ENCODE measurements at places on chromosomes 12 and 14. TPM values are rescaled to one million over a fixed set of nuclear protein-coding genes. Genes with fewer than 3 reads are reported as not detected.

PAN2 gene
- 36.3 TPM for total RNA-seq

SDSL gene
- 2.1 TPM for total RNA-seq

ALDH6A1 gene
- 8.6 TPM for total RNA-seq

LALBA gene
- total RNA-seq = 0.14 TPM

GLS2 gene
- total RNA-seq = 1.0 TPM

TSPAN8 gene
- total RNA-seq = 0.33 TPM

CATSPERB gene
- total RNA-seq = 0.99 TPM

GPR84 gene
- total RNA-seq = 0.57 TPM

TSHR gene
- total RNA-seq = 20.1 TPM

ARHGDIB gene
- 1,161 TPM for total RNA-seq

SOX5 gene
- total RNA-seq = 2.0 TPM

- no peaks in the 10 kb centered on the region for H3K27me3 ChIP-seq
- H3K36me3 ChIP-seq = no peaks in the 10 kb centered on the region
- H3K4me1 ChIP-seq = no peaks in the 10 kb centered on the region
Measured at GRCh38 chr12:43898474-43898873, 62.6 kb downstream of the TMEM117 start.

- DNase-seq = no peak
- H3K4me3 ChIP-seq = no peak overlapping the region
- H3K27ac ChIP-seq = no peak overlapping the region
- peaks cover 26% of the 10 kb centered on the region for H3K36me3 ChIP-seq
- peaks cover 21% of the 10 kb centered on the region for H3K4me1 ChIP-seq
- H3K27me3 ChIP-seq = no peaks in the 10 kb centered on the region
Measured at GRCh38 chr14:89957791-89958190, 2.1 kb downstream of the TDP1 start.

DNA sequence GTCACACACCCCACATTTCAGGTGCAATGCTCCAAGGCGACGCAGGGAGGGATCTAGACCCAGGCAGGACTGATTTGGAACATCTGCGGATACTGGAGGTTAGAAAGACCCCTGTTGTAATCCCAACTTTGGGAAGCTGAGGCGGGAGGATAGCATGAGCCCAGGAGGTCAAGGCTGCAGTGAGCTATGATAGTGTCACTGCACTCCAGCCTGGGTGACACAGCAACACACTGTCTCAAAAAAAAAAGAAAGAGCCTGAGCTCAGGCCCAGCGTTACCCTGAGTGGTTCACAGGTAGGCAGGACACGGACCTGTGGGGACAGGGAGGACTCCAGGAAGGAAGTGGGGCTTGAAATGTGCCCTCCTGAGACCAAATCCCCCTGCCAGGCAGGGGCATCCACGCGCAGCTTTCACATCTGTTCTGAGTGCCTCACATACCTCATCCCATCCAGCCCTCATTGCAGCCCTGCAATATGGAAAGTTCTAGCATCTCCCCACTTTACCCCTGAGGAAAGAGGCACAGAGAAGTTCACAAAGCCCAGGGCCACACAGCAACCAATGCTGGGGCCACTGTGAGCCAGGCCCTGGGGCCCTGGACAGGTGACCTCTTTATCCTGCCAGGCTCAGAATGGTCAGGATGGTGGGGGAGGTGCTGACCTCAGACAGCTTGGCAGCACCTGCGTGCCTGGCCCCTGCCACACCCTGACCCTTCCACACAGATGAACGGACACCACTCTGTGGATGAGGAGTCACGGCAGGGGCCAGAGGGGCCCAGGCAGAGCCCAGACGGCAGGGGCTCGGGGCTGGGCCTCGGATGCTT lies 34.1 kb downstream of the CCDC85C start:
- no peak overlapping the region for H3K4me3 ChIP-seq
- H3K27me3 ChIP-seq = no peaks in the 10 kb centered on the region
- no peak overlapping the region for H3K27ac ChIP-seq
- no peaks in the 10 kb centered on the region for H3K36me3 ChIP-seq

DNA sequence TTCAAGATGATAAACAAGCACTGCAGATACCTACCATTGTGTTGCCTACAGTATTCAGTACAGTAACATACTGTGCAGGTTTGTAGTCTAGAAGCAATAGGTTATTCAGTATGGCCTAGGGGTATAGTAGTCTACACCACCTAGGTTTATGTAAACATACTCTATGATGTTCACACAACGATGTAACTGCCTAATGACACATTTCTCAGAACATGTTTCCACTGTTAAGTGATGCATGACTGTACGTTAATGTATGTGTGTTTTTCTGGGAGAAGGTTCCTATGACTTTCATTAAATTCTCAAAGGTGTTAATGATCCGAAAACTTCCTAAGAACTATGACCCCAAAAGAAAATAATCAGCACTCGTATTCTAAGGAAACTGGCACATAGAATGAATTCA lies 20.9 kb upstream of the CALM1 start:
- no peak for DNase-seq
- no peaks in the 10 kb centered on the region for H3K36me3 ChIP-seq
- no peaks in the 10 kb centered on the region for H3K4me1 ChIP-seq
- no peaks in the 10 kb centered on the region for H3K27me3 ChIP-seq
- no peak overlapping the region for H3K4me3 ChIP-seq
- H3K27ac ChIP-seq = no peak overlapping the region

GRCh38 chr12:127606476-127607015 lies 660.4 kb upstream of the TMEM132C start:
- no peaks in the 10 kb centered on the region for H3K36me3 ChIP-seq
- no peaks in the 10 kb centered on the region for H3K27me3 ChIP-seq
- no peaks in the 10 kb centered on the region for H3K4me1 ChIP-seq
- no peak overlapping the region for H3K4me3 ChIP-seq
- DNase-seq = no peak

DNA sequence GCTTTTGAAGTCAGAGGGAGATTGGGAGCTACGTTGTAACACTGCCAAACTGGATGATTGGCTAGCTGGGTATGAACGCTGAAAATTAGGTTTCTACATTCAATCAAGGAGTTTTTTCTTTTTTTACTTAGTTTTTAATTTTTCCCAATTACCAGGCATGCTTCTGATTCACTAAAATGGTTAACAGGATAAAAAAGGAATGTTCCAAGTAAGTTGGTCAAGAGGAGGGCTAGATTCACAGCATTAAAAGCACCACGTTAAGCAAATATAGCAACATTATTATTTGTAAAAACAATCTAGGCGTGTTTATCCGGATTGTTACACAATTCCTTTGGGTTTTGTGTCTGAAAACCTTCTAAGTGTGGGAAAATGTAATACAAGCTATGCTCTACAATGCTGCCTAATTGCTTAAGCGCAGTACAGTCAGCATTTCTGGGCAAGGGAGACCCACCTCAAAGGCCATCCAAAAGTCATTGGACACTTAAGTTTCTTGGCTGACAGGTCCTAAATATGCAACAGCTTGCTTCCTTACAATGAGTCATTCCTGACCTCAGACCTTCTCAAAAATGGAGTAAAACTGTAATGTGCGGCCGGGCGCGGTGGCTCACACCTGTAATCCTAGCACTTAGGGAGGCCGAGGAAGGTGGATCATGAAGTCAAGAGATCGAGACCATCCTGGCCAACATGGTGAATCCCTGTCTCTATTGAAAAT lies 1.2 kb downstream of the RPLP0 start:
- H3K27me3 ChIP-seq = no peaks in the 10 kb centered on the region
- no peak overlapping the region for H3K27ac ChIP-seq
- H3K4me3 ChIP-seq = peak overlapping the region; percentile 78
- peaks cover 16% of the 10 kb centered on the region for H3K4me1 ChIP-seq
- DNase-seq = no peak

DNA sequence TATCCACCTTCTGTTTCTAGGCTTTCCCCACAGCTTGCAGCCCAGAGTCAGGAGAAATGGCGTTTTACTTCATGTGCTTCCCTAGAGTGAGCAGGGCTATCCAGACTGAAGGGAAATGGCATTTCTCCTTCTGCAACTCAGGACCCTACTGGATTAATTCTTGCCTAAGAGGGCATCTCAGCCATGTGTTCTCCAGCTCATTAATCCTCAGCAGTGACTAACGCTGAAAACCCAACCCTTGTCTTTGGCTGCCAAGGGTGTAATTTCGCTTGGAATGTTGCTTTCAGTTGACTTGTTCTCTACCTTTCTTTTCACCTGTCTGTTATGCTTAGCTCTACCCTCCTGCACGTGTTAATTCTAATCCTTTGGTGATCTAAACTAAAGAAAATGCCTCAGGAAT lies 21.0 kb upstream of the EMP1 start:
- H3K27me3 ChIP-seq = no peaks in the 10 kb centered on the region
- no peak for DNase-seq
- H3K36me3 ChIP-seq = no peaks in the 10 kb centered on the region
- H3K4me3 ChIP-seq = no peak overlapping the region
- H3K27ac ChIP-seq = no peak overlapping the region
- peaks cover 25% of the 10 kb centered on the region for H3K4me1 ChIP-seq

GRCh38 chr12:119699199-119699760 lies 31.3 kb downstream of the PRKAB1 start:
- no peak overlapping the region for H3K4me3 ChIP-seq
- no peaks in the 10 kb centered on the region for H3K4me1 ChIP-seq
- peaks cover 30% of the 10 kb centered on the region for H3K36me3 ChIP-seq

- no peak for DNase-seq
- H3K27ac ChIP-seq = peak overlapping the region; percentile 86
- no peaks in the 10 kb centered on the region for H3K36me3 ChIP-seq
- H3K4me3 ChIP-seq = peak overlapping the region; percentile 29
- H3K27me3 ChIP-seq = peaks cover 79% of the 10 kb centered on the region
Measured at GRCh38 chr14:28765831-28766468, 637 bp upstream of the FOXG1 start.

DNA sequence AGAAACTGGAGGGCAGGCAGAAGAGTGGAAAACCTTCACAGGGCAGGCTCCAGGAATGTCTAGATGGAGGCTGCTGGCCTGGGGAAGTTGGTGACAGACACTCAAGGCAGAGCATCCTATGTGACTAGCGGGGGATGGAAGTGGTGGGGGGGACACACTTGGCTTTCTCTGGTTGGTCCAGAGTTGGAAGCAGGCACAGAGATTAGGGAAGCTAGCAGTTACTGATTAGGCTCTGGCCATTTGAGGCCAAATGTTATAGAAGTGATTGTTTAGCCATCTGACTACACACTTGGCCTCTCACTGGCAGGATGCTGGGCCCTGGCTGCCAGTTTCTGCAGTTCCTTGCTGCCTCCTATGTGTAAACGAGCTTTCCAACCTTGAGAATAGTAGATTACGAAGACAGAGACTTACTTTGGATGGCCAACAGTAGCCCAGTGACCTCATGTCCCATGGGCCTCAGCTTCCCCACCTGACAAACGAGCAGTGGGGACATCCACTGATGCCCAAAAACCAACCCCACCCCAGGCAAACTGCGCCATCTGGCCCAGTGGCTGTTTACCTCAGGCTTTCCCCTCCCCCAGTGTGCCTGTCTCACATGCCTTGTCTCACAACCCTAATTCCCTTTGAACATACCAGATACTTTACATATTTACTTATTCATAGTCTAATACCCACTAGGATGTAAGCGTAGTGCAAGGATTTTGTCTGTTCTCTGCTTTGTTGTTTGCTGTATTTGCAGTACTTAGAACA lies 102.7 kb downstream of the PAPLN start:
- no peak overlapping the region for H3K27ac ChIP-seq
- H3K36me3 ChIP-seq = no peaks in the 10 kb centered on the region
- no peak overlapping the region for H3K4me3 ChIP-seq
- no peak for DNase-seq
- H3K27me3 ChIP-seq = no peaks in the 10 kb centered on the region

DNA sequence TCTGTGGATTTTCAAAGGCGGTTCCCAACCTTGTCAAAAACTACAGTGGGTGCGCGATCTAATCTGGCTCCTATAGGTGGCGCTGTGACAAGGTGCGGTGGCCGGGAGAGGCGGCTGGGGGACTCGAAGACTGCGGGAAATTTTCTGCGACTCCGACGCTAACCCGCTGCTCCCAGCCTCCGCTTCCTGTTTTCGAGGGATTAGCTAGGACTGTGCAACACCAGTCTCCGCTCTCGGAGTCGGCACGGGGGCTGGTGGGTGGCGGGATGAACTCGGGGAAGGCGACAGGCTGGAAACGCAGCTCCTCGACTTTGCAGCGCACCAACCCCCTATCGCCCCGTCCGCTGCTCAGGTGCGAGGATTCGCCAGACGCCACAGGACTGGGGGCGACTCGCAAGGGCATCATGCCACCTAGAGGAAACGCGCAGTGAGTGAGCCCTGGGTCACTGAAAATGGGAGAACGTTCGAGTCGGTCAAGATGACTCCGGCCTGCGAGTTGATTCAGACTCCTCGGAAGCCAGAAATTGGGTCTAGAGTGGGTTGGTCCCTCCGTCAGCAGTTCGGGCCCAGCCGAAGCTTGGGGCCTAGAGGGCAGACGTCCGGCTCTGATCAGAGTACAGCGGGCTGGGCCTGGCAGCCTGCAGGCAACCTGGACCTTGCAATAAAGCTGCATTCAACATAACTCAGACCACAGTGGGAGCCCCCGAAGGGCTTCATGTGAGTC lies 5.5 kb upstream of the PAX9 start:
- peak overlapping the region; percentile 76 for H3K27ac ChIP-seq
- peak overlapping the region; percentile 27 for H3K4me3 ChIP-seq
- DNase-seq = no peak
- H3K36me3 ChIP-seq = no peaks in the 10 kb centered on the region
- H3K27me3 ChIP-seq = peaks cover 85% of the 10 kb centered on the region
- peaks cover 5% of the 10 kb centered on the region for H3K4me1 ChIP-seq

DNA sequence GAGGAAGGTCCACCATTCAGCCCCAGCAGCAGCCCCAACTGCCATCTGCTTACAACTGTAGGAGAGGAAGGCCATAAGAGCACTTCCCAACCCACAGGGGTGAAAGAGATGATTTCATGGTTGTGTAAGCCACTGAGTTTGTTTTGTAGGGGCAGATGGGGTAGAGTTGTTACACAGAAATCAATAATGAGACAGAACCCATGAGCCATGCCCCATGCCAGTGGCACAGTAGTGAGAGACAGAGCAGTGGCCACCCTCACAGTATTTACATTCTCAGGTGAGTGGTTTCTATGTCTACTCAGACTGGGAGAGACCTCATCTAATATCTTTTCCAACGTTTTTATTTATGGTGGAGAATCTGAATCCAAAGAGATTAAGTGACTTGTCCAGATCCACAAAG lies 68.6 kb downstream of the NUAK1 start:
- no peaks in the 10 kb centered on the region for H3K4me1 ChIP-seq
- no peak overlapping the region for H3K4me3 ChIP-seq
- H3K27me3 ChIP-seq = no peaks in the 10 kb centered on the region
- H3K27ac ChIP-seq = no peak overlapping the region

DNA sequence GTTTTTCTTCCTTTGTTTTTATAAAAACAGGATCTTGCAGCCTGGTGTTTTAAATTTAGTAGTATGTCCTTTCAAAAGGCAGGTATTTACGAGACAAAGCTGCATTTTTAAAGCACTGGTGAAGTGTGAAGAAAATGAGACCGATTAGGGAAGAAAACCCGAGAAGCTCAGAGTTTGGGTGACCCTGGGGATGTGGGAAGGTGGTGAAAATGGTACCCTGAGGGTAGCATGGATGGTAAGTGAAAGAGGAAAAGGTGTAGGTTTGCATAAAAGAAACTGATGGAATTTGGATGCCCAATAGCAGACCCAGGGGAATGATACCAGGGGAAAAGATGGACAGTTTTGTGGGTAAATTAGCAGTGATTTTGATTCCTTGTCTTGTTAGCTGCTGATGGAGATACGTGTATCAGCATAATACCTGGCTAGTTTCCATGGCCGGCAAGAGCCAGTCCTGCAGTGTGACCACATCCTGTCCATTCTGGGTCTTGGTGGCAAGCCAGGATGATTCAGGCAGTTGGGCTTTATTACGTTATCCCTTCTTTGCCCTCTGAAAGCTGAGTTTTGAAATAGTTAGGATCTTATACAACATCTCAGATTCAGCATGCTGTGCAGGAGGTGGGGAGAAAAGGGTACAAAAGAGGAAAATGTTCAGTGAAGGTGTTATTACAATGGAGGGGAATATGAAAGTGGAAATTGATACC lies 8.9 kb downstream of the BICD1 start:
- H3K4me3 ChIP-seq = no peak overlapping the region
- no peaks in the 10 kb centered on the region for H3K27me3 ChIP-seq
- DNase-seq = no peak
- H3K36me3 ChIP-seq = peaks cover 3% of the 10 kb centered on the region
- H3K4me1 ChIP-seq = no peaks in the 10 kb centered on the region

Measured in thymus (tissue), 14 donors.